AG10803 (cell line): ENCODE measurements at places on chromosomes 11 and 22.

GRCh38 chr11:102560555-102561011 lies 30.0 kb upstream of the MMP7 start:
- peak; percentile 83 for DNase-seq

- DNase-seq: no peak
Observed at GRCh38 chr11:128789497-128790150, 77.5 kb downstream of the KCNJ1 start.

GRCh38 chr11:46350695-46351094 lies 3.4 kb downstream of the DGKZ start:
- no peak for DNase-seq

DNA sequence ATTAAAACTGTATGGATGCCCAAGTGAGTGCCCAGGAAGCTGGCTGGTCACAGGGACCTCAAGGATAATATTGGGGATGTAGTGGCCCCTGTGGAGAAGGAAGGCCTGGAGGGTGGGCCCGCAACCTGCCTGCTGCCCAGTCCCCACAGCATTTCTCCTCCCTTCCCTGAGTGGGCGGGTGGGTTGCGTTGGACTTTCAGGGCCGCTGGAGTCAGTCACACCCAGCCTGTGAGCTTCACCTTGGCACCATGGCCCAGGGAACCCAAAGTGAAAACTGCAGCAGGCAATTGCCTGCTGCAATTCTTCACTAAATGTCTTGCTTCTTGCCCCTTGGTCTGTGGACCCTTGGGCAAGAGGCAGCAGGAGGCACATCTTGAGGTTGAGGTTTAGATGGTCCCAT lies 4.7 kb downstream of the GNAZ start:
- no peak for DNase-seq

- peak; percentile 26 for DNase-seq
Observed at GRCh38 chr11:17528181-17528691, 16.0 kb downstream of the USH1C start.

GRCh38 chr11:134819041-134819440 lies 407.0 kb upstream of the B3GAT1 start:
- DNase-seq: no peak

GRCh38 chr11:44780940-44781631 lies 54.3 kb downstream of the TSPAN18 start:
- no peak for DNase-seq

DNA sequence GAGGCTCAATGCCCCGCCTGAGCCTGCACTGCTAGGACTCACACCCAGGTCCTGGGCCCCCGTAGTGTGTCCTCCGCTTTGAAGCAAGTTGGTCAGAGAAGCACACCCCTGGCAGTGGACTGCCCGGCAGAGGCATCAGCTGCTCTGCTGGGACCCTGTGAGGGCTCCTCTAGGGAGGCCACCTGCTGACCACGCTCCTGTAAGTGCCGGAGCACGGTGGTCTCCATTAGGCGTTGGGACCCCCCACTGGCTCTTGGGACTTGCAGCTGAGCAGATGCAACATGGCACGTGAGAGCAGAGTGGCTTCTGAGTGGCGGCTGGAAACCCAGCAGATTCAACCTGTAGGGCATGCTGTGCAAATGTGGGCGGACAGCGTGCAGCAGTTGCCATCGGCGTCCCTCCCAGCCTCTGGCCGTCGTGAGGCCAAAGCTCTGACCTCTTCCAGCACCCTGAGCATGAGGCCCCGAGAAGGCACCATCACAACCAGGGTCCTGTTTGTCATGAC lies 16.9 kb downstream of the MRGPRG start:
- DNase-seq: no peak

DNA sequence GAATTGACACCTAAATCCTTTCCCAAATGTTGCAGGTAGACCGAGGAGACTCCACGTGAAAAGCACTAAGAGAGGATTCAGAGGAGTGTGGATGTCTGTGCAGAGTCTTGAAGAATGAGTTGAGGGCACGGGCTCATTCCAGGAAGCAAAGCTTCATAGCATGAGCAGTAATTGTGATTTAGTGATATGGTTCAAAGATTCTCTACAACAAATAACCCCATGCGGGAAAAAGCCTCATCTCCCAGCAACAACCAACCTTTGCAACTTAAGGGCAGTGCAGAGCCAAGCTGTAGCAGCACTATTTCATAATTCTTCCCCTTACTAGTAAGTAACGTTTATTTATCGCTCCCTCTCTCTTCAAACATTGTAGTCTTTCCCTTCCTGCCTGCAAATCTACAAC lies 87.5 kb upstream of the CLMP start:
- DNase-seq: no peak

DNA sequence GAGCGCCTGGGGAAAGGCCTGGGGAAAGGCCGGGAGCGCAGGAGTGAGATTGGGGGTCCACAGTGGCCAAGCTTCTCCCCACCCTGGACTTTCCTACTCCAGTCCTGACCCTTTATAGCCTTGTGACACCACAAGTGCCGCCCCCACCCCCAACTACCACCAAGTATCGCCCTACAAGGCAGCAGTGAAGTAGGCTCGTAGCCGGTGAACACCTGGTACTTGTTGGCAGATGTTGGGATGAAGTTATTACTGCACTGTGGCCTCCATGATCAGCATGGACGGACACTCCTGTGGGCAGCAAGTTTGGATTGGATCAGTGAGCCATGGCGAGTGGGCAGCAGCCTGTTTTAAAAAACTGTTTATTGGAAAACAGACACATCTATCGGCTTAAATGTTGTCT lies 45.0 kb downstream of the EIF3F start:
- no peak for DNase-seq

GRCh38 chr11:87555101-87555500 lies 517.4 kb downstream of the TMEM135 start:
- no peak for DNase-seq

DNA sequence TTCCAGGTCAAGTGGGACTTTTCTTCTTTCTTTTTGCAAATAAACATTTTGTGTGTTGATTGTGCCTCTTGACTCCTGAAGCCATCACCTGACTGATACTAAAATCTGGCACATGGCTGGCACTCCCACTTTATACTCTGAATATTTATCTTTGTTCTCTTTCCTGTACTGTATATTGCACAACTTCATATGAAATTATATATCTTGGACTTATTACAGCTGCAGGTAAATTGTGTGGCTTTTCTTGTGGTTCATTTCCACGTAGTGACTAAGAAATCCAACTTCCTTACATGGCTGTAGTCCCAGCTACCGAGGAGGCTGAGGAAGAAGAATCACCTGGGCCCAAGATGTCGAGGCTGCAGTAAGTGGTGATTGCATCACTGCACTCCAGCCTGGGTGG lies 23.7 kb upstream of the OR5B12 start:
- DNase-seq: no peak

DNA sequence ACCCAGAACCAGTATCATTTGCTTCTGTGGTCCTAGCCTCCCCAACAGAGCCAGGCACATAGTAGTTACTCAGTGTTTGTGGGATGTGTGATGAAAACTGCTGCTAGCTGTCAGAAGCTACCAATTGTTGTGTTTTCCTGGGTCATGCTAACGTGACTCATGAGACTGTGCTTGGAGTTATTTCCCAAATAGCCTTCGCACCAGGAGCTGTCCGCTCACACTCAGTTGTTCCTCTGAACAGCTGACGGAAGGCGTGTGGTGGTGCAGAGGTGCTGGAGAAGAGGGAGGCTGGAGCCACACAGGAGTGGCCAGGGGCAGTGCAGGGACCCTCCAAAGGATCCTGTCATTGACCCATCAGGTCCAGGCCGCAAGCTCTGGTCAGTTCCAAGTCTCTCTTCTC lies 53.9 kb upstream of the TBCEL start:
- DNase-seq: no peak

- DNase-seq: no peak
Observed at GRCh38 chr11:96943970-96944369, 554.2 kb downstream of the JRKL start.

DNA sequence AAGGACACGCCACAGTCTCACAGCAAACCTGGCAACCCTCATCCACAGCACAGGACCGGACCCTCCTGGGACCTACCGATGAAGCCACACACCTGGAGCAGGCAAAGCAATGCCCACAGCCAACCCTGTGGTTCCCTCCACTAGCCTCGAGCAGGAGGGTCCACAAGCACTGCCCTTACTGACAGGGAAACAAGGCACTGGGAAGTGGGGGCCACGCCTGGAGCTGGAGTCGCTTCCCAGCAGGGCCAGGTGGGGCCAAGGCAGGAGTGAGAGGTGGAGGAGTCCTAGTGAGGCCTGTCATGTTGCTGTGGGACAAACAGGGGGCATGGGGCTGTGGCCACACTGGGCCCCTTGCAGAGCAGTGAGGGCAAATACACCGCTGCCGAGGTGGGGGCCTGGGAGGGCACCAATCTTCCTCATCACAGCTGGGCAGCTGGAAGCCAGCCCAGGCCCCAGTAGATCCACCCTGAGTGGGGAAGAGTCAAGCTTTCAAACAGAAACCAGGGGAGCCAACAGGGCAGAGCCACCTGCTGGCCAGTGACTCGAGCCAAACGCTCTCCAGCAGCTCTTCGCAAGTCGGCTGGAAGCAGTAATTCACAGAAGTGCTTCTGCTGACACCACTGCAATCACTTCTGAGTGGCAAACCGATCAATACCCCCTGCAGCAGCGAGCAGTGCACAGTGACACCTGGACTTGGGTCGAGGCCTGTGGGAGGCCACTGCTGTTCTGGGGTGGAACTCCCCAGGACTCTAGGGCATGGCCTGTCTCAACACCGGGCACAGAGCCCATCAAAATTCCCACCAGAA lies 13.7 kb downstream of the SULT4A1 start:
- peak; percentile 42 for DNase-seq

DNA sequence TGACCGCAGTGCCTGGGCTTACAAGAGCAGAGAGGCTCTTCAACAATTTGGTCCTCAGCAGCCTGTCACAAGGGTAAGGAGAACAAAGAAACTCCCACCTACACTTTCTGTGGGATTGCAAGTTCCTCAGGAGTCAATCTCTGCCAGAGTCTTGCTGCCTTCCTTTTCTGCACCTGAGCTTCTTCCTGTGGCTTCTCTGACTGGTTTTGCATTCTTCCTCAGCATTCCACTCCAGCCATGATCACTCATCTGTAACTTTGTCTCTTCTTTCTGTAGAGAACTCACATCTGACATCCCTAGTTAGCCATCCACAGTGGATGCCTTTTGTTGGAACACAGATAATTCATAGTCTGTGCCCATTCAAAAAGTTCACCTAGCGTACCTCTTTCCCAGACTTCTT lies 14.2 kb upstream of the OR6A2 start:
- no peak for DNase-seq

DNA sequence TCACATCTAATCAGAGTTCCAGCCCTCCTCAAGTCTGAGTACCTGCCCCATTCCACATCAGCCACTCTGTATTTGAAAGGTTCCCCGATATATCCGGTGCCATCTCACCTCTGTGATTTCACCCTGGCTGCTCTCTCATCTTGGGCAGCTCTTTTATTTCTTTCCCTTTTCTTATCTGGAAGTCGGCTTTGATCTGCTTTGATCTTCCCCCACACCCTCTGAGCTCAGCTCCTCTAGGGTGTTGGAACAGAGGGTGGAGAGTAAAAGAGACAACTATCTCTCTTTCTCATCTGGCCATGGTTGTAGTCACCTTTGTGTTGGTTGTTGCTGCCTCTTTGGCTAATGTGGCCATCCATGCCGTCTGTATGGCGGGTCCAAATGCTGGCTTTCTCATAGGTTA lies 108.3 kb downstream of the ENTHD1 start:
- DNase-seq: no peak

DNA sequence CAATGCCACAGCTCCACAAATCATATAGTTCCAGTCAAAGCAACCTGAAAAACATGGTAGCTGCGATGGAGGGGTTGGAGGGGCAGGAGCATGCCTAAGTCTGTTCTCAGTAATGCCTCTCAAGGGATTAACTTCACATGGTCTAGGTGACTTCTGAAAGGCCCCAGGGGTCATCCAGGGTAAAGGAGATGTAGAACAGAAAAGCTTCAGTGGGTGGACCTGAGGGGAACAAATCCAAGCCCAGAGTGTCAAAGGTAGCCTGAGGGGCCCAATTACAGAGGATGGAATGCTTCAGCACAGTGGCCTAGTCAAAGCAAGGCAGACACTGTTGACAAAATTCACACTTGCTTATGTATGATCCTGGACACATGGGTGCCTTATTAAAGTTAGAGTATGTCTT lies 23.3 kb downstream of the OR4D9 start:
- no peak for DNase-seq

DNA sequence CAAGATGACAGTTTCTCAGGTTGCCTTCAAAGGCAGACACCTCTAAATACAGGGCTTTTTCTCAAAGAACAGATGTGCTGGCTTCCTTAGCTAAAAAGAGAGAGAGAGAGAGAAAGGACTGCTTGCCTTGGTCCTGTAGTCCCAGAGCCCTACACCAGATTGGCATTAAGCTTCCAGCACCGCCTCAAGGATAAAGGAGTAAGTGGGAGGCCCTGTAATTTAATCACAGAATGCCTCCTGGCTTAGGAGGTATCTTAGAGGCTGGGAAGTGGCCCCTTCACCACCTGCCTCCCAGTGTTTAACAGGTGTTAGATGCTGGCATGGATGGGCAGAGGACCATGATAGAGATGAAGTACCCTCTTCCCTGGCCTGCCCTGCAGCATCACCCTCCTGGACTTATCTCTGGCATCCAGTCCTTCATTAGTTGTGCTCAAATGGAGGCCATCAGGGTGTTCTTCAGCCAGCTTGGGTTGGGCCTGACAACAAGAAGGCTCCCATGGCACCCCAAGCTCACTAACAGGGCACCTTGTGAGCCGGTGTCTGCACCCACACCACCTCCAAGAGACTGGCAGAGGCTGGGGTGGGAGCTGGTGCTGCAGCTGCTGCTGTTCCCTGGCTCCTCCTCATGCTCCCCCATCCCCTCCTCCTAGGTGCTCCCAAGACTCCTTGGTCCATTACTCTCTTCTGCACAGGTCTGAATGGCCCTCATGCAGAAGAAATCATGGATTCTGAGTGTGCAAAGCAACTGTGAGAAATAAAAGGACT lies 32.5 kb downstream of the ABCC8 start:
- DNase-seq: no peak

DNA sequence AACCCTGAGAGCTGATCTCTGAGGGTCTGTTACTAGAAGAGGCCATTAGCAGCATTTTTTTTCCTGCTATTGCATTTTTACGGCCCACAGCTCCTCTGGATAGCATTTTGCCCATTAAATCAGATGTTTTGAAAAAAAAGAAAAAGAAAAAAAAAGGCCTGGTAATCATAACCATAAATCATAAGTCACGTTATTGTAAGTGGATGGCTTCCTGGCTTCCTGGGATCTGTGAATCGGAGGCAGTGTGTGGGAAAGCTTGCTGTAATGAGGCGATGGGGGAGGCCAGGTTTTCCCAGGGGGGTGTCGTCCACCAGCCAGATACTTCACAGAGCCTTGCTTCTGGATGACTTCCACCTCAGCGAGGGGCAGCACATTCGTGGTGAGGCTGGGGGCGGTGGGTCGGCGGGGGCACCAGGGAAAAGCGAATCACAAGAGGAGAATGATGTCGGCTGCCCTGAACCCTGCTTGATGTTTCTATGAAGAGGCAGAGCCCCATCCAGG lies 106.5 kb upstream of the SYT13 start:
- peak; percentile 20 for DNase-seq

GRCh38 chr22:16562711-16563554 lies 29.7 kb downstream of the CCT8L2 start:
- DNase-seq: no peak
